HTR-8/SVneo (cell line): ENCODE measurements at places on chromosomes 3 and 15.
A peak's percentile ranks its signal among the peaks of the same experiment; 100 is the strongest.

DNA sequence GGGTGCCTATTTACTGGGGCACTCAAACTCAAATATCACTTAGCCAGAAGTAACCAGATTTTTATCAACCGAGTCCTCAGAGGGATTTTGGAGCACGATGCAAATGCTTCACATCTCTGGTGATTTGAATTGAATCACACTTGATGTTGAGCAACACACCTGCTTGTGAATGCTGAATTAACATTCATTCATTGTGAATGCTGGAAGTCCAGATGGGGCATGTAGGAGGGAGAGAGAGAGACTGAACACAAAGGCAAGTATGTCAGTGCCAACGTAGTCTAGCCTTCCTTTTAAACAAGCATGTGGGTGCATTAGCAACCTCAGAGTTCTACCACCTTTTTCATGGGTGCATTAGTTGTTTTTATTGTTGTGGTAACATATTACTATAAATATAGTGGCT is 156.2 kb downstream of the ADAMTSL3 start:
- DNase-seq: no peak

GRCh38 chr15:62550106-62550505 is 385.0 kb upstream of the C2CD4B start:
- DNase-seq: no peak

GRCh38 chr15:76823890-76824289 is 81.2 kb downstream of the SCAPER start:
- DNase-seq: no peak

GRCh38 chr3:142650001-142650693 is 54.0 kb downstream of the PLS1 start:
- no peak for DNase-seq

- DNase-seq: no peak
Measured at GRCh38 chr3:20837676-20838302, 651.8 kb upstream of the SGO1 start.

DNA sequence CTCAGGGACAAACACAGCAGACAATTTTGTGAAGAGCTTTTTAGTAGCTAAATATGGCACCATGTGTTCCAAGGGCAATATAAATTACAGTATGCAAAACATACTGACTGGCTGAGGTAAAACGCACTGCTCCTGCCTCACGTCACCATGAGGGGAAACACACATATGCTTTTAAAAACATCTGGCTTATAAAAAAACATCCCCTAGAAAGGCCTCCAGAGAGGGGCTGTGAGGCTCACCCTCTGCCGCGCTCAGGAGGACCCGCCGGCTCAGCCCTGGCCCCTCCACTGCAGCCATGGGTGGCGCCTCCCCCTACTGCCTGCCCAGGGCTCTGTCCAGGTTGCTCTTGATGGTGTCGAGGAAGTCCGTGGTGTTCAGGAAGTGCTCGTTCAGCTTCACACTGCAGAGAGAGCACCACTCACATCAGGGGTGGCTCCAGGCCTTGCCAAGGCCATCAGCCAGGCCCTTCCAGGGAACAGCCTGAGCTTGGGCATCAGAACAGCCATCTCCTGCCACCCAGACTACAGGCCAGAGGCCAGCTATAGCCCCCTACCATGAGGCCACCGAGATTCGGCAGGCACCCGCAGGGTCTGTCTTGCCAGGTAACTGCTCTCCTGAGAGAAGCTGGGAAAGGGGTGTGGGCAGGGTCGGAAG is 18.2 kb downstream of the IDH2 start:
- no peak for DNase-seq

- DNase-seq: peak; percentile 55
Measured at GRCh38 chr15:33278816-33279612, 31.8 kb upstream of the RYR3 start.

GRCh38 chr3:134326760-134327593 is 47.3 kb downstream of the AMOTL2 start:
- peak; percentile 80 for DNase-seq

GRCh38 chr3:12287727-12288181 is 1.1 kb upstream of the PPARG start:
- DNase-seq: peak; percentile 23

DNA sequence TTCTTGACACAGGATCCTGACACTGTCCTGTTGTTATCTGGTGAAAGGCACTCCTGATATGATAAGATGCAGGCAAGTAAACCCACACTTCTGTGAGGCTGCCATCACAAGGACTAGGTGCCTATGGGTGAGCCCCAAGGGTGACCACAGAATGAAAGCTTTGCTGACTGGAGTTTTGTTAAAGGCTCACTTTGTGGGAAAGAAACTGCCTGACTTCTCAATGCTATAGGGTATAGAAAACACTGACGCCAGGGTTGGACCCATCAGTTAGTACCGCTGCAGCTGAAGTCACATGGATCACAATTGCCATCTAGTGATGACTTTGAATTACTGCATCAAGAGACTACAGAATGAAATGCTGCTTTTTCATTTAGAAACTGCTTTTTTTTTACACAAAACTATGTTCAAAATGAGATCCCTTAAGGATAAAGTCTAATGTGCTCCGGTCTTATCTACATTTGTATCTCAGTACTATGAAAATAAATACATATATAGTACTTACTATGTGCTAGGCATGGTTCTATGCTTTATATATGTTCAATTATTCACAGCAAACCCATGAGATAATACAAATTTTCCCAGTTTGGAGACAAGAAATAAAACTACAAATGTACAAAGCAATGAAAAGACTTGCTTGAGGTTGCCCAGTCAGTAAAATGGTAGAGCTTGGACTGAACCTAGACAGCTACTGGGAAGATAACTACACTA is 64.2 kb upstream of the CMSS1 start:
- DNase-seq: peak; percentile 56

- no peak for DNase-seq
Measured at GRCh38 chr3:171231361-171231760, 204.8 kb upstream of the SLC2A2 start.

DNA sequence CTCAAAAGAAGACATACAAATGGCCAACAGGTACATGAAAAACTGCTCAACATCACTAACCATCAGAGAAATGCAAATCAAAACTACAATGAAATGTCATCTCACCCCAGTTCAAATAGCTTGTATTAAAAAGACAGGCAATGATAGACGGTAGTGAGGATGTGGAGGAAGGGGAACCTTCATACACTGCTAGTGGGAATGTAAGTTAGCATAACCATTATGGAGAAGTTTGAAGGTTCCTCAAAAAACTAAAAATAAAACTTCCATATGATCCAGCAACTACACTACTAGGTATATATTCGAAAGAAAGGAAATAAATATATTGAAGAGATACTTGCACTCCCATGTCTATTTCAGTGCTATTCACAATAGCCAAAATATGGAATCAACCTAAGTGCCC is 62.8 kb upstream of the PPARG start:
- DNase-seq: no peak

DNA sequence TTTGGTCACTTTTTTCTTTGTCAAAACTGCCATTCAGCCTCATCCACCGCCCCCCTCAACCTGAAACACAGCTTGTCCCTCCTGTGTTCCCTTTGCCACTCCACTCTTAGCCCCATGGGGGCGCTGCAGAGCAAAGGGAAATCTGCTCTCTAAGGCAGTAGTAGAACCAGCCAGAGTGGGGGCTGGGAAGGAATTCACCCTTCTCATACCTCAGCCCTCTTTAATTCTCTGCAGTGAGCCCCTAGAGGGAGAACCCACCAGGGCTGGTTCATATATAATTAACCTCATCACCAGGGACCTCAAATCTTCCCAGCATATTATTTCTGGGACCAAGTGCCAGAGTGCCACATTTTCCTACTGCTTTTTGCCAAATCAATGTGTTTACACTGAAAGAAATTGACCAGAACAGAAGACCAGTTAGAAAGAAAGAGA is 2.8 kb upstream of the BCL6 start:
- DNase-seq: peak; percentile 73

GRCh38 chr3:177338697-177339219 is 141.5 kb upstream of the TBL1XR1 start:
- DNase-seq: no peak

DNA sequence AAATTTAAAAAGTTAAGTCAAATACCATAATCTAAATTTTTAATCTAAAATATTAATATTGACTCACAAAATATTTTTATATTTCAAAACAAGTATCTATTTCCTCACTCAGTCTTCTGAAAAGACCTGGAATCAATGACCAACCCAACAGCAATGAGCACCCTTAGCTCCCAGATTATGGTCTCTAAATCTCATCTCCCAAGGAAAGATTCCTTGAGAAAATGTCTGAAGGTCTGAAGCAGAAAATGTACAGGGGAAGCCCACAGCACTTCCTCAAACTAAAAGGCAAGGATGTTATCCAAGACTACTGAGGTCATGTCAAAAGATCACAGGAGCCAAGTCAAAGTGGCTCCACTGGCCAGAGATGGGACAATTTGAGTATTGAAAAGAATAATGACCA is 51.0 kb upstream of the SLCO2A1 start:
- DNase-seq: no peak

- DNase-seq: peak; percentile 5
Measured at GRCh38 chr3:1971780-1972179, 126.9 kb upstream of the CNTN4 start.

GRCh38 chr3:134362221-134362620 is 12.0 kb downstream of the AMOTL2 start:
- no peak for DNase-seq

DNA sequence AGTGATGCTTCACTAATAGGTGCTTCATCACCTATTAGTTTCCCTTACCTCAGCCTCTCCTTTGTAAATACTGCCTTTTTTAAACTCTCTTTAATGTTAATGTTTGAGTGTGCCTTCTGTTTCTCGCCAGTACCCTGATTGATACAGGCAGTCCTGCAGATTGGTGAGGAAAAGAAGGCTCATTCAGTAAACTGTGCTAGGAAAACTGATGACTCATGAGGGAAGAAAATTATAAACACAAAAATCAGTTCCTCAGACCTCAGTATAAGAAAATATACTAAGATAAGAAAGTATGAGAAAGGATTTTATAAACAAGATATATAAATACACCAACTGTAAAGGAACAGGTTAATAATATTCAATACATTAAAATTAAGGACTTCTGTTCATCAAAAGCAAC is 54.8 kb upstream of the OXTR start:
- DNase-seq: no peak

DNA sequence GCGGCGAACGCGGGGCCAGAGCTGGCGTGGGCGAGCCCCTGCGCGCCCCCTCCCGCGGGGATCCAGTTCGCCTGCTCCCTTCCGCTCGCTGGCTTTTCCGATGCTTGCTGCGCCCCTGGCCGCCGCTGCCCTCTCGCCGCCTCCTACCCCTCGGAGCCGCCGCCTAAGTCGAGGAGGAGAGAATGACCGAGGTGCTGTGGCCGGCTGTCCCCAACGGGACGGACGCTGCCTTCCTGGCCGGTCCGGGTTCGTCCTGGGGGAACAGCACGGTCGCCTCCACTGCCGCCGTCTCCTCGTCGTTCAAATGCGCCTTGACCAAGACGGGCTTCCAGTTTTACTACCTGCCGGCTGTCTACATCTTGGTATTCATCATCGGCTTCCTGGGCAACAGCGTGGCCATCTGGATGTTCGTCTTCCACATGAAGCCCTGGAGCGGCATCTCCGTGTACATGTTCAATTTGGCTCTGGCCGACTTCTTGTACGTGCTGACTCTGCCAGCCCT is 721 bp downstream of the P2RY1 start:
- DNase-seq: peak; percentile 1

DNA sequence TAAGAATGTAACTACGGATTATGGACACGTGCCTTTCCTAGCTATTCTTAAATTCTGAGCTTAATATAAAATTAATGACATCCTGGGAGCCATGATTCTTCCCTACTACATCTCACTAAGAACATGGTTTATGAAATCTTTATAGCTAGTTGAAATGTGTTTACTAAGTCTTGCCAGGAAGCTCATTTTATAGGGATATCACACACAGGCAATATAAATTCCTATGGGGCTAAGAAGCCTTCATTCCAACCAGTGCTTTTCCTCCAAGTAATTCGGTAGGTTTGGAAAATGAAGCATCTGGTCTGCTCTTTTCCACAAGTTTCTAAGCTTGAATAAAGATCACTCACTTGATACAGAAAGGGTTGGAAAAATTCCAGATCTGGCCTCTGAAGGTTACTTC is 802.6 kb downstream of the FHIT start:
- no peak for DNase-seq

GRCh38 chr3:134364061-134364935 is 9.9 kb downstream of the AMOTL2 start:
- DNase-seq: peak; percentile 94

DNA sequence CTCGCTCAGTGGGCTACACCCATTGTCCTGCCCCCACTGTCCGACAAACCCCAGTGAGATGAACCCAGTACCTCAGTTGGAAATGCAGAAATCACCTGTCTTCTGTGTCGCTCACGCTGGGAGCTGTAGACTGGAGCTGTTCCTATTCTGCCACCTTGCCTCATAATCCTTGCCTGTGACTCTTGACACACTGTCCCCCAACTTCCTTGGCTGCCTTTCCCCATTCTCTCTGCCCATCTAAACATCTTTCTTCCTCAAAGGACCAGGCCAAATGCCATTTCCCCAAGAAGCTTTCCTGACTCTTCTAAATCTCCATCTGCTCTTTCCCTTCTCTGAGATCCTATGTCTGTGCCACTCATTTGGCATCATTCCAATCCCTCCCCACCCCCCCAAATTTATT is 9.7 kb upstream of the CD80 start:
- DNase-seq: no peak

- peak; percentile 55 for DNase-seq
Measured at GRCh38 chr15:56805466-56806147, 72.3 kb upstream of the ZNF280D start.

DNA sequence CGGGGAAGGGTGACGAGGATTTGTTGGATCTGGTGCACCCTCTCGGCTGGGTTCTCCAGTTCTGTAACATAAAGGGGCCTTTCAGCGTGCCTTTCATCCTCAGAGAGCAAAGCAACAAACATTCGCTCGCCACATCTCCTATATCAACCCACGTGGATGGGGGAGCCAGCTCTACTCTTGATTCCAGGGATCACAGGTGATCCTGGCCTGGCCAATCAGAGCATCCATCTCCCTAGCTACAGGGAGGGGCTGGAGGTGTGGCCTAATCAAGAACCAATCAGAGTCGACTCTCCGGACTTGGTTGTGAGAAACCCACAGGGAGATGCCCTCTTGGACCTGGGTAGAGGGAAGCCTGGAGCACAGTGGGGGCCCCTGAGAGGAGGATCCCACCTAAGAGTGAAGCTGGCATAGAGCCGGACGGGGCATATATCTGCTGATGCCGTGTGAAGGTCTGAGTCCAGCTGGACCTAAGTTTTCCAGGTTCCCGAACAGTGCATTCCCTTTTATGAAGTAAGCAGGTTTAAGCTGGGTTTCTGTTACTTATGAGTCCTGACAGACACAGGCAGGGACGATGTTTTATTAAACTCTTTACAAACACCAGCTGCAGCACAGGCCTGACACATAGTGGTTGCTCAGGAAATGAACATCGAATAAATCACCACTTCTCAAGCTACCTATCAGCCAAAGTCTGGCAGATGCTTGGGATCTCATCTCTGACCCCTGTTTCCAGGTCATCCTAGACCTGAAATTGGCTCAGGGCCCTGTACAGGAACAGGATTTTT is 50.7 kb upstream of the RAD18 start:
- peak; percentile 31 for DNase-seq
